Kasumi-1 (cell line): ENCODE measurements at places on chromosomes 7 and 10.

- DNase-seq = no peak
These were observed 42.2 kb upstream of the LAMB1 start for GRCh38 chr7:108045154-108045553.

DNA sequence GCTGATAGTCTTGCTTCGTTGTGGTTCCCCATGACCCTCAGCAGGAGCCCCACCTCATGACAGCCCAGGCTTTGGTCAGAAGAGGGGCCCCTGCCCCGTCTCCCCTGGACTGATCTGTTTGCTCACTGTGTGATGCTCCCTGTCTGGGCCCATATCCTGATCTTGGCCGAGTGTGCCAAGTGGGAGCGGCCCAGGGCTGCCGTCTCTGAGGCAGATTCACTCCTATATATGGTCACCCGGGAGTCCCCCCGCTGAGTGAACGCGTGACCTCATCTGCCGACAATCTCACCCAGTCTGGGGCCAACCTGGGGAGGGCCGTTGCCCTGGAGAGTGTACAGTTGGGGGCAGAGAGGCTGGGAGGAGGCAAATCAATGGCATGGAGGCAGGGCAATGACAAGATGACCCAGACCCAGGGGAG, 34.5 kb downstream of the PPIF start:
- no peak for DNase-seq

- DNase-seq = no peak
These were observed 432.9 kb downstream of the SORCS3 start for GRCh38 chr10:105073999-105074398.

- DNase-seq = no peak
These were observed 10.0 kb upstream of the GPR141 start for GRCh38 chr7:37673523-37673922.

GRCh38 chr7:133556553-133556952, 303.7 kb downstream of the EXOC4 start:
- DNase-seq = no peak

DNA sequence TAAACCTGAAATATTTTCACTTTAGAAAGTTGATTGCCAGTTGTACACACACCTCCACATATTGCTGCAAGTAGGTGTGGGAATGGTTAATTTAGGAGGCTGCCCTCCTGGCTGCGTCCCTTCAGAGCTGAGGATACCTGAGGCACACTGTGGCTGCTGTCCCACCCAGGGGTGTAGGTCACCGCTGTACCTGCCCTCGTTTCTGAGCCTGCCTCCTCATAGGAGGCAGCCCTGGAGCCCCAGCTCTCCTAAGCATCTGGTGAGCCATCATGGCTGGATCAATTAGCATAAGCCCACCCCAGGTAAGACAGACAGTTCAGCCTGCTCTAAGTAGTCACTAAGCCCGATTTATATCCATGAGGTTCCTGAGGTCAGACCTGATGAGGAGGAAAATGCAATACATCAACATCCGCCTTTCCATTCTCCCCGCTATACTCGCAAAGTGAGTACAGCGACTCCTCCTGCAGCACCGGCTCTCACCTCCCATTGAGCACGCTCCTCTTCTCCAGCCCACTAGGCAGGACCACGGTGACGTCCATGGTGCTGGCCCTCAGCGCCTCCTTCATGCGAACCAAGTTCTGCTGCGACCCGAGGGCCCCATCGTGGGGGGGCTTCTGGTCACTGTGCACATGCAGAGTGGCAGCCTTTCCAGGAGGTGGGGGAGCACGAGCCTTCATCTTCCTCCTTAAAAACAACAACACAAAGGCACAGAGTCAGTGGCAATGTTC, 97.2 kb downstream of the COBL start:
- DNase-seq = no peak

- DNase-seq = no peak
These were observed 132.6 kb downstream of the GNAT3 start for GRCh38 chr7:80379034-80379982.

DNA sequence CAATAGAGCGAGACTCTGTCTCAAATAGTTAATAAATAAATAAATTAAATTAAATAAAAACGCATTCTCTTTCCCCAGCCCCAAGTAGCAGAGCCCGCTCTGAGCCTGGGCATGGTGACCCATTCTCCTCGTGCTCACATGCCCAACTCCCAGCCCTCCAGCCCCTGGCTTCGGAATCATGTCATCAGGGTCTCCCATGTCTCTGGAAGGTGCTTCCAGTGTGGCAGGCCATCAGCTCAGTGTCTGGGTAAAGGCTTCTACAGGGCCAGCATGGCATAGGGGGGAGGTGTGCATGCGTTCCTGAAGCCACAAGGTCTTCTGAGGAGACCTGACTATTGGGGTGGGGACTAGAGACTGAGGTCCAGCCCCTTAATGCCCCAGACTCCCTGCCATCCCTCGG, 72.8 kb downstream of the ALOX5 start:
- no peak for DNase-seq

DNA sequence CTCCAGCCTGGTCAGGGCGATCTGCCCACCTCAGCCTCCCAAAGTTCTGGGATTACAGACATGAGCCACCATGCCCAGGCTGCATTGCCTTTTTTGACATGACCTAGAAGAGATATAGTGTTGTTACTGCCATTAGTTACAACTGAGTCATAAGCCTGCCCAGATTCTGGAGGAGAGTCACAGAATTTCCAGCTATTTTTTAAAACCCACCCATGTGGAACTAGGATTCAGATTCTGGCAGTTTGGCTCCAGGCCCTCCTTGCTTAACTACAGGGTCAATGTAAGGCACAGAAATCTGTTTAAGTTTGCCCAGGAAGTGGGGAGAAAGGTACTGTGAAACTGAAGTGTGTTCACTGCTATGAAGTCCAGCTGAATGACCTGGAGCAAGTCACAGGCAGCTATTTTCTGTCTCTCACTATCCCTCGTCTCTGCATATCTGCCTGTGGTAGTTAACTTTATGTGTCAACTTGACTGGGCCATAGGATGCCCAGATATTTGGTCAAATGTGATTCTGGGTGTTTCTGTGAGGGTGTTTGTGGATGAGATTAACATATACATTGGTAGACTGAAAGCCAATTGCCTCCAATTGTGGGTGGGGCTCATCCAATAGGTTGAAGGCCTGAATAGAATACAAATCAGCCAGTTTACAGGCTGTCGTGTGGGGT, 8.4 kb upstream of the MARVELD1 start:
- DNase-seq = no peak

DNA sequence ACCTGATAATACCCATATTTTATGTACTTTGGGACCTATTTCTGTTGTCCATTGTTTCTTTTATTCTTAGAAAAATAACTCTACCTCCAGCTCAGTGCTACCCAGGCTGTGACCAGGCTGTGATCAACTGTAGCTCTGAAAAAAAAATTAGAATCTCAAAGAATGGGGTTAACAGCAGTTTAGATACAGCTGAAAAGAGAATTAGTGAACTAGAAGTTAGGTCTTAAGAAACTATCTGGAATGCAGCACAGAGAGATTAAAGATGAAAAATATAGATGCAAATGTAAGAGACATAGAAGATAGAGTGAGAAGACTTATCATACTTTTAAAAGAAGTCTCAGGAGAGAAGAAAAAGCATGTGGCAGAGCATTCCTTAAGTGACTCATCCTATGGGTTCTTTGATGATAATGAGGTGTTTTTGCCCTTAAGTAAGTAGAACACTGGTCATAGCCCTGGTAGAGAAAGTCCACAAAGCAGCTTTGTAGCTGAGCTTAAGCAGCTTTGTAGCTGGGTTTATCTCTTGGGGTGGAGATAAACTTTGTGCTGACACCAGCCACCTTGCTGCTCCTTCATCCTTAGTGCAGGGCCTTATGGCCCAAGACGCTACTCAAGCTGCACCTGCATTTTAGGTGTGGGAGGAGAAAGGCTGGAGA, 27.3 kb upstream of the SFRP5 start:
- no peak for DNase-seq

GRCh38 chr7:81003326-81003725, 84.5 kb upstream of the SEMA3C start:
- no peak for DNase-seq

- DNase-seq = no peak
These were observed 496.2 kb downstream of the DNAJB6 start for GRCh38 chr7:157832866-157833607.

DNA sequence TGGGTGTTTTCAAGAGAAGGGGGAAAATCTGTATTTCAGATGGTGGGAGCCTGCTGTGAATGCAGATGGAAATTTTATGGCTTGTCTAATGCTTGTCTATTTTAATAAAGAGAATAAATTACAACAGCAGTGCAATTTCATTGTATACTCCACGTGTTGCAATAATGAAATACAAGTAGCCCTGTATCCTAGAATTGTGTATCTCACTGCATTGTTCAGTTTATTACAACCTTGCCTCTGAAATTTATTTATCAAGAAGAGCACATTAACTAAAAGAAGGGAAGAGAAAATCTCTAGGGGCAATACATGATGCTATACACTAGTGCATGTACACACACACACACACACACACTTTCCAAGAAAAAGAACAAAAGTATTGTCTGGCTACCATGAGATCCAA, 21.8 kb downstream of the ANK3 start:
- no peak for DNase-seq

- no peak for DNase-seq
These were observed 44.0 kb downstream of the CCDC7 start for GRCh38 chr10:32489901-32490300.

- DNase-seq = no peak
These were observed 136.4 kb upstream of the TAC1 start for GRCh38 chr7:97595439-97595838.

- no peak for DNase-seq
These were observed 733.0 kb upstream of the ZWINT start for GRCh38 chr10:57094083-57094482.

GRCh38 chr10:1535301-1535965, 201.9 kb downstream of the ADARB2 start:
- no peak for DNase-seq

- no peak for DNase-seq
These were observed 823.8 kb upstream of the CELF2 start for GRCh38 chr10:10193848-10194247.

- peak; percentile 58 for DNase-seq
These were observed at the start of gene SAMD9L for GRCh38 chr7:93148144-93148543. SAMD9L (minus strand) TSS chr7:93148385; CDS start chr7:93135971, 12,414 bp downstream.

- no peak for DNase-seq
These were observed 3.8 kb downstream of the HOXA4 start for GRCh38 chr7:27126596-27127327.

DNA sequence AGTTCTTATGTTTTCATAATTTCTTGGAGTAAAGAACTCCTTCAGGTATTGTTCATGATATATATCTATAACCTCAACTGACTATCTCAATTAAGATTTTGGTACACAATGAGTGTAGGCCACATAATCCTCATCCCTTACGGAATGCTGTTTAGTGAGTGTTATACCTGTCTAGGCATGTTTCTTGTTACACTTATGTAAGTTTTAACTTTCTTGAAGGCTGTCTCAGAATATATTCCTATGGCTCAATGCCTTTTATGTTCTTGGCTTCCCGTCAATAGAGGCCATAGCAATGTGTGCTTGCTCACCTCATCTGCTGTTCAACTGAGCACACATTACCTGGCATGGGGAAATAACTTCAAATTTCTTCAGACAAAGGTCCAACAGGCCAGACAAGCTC, 185.1 kb downstream of the CTTNBP2 start:
- DNase-seq = no peak

GRCh38 chr10:78911533-78912340, 157.0 kb upstream of the ZMIZ1 start:
- no peak for DNase-seq

DNA sequence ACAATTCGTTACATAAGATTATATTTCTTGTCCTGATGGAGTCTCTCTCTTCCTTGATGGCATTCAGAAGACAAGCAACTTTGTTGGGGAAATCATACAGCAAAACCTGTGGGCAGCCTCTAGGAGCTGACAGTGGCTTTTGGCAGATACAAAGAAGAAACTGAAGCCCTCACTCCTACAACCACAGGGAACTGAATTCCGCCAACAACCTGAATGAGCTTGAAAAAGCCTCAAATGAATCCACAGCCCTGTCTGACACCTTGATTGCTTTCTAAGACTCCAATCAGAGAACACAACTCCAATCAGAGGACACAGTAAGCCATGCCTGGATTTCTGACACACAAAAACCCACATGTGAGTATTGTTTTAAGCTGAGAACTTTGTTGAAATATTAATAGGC, 576.8 kb upstream of the LRRTM3 start:
- DNase-seq = no peak

- DNase-seq = no peak
These were observed 16.2 kb downstream of the LDB3 start for GRCh38 chr10:86684331-86685097.

- no peak for DNase-seq
These were observed 21.2 kb downstream of the BPGM start for GRCh38 chr7:134667899-134668298.

GRCh38 chr7:78953726-78954363, 499.6 kb downstream of the MAGI2 start:
- DNase-seq = no peak

- no peak for DNase-seq
These were observed 7.5 kb upstream of the DRGX start for GRCh38 chr10:49403363-49403762.

DNA sequence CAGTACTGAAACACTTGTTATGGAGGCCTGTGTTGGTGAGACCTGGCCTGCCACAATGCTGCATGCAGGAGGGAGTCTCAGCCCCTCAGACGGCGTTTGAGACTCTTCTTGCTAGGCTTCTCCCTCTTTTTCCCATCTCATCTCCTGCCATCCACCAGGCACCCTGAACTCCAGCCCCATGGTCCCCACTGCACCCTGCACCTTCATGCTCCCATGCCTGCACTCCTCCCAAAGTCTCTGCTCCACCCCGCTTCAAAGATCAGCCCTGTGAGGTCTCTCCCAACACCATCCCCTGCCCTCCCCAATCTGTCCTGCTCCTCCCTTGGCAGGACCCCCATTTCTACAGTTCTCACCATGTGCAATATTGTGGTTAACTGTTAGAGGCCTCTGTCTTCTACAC, 61.7 kb downstream of the VOPP1 start:
- no peak for DNase-seq

DNA sequence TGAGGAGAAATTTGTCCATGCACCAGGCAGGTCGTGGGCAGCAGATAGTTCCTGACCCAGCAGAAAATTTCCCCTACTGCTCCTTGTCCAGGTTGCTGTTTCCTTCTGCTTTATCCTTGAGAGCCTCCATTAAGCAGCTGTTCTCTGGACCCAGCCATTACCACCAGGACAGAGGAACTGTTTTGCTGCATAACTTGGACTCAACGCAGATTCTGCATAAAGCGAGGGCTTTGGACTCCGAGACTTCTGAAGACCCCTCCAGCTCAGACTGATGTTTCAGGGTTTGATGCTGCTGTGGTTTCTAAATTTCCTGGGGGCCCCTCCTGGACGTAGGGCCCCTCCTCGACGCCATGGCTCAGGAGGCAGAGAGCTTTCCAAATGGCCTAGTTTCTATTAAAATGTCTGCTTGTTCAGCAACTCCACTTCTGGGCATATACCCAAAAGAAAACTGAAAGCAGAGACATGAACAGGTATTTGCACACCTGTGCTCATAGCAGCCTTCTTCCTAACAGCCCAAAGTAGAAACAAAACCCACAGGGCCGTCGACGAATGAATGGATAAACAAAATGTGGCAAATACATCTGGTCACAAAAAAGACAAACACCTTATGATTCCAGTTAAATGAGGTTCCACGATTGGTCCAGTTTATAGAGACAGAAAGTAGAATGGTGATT, 28.3 kb upstream of the LMTK2 start:
- no peak for DNase-seq
